ENCODE measurements at places on chromosomes 6 and 20.

GRCh38 chr6:1385129-1386037 is 4.0 kb upstream of the FOXF2 start:
- no peak for DNase-seq

DNA sequence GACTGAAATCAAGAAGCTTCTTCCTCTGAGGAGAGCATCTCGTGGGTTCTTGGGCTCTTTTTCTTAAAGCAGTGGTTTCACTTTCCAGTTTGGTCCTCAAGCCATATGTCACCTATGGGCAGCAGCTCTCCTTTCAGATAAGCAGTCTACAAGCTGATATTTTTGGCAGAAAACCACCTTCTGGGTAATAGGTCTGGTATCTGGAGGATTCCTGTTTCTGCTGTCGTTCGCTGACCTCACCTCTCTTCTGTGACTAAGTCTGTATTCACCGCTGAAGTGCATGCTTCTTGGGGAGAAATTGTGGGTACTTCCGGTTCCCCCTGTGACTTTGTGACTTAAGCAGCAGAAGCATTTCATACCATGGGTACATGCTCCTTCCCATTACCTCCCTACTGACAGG is 193.6 kb downstream of the EDN1 start:
- DNase-seq = peak; percentile 30

- DNase-seq = no peak
Measured at GRCh38 chr6:116099036-116099435, 1.6 kb upstream of the NT5DC1 start.

- no peak for DNase-seq
Measured at GRCh38 chr6:1057490-1058135, 254.3 kb upstream of the FOXQ1 start.

DNA sequence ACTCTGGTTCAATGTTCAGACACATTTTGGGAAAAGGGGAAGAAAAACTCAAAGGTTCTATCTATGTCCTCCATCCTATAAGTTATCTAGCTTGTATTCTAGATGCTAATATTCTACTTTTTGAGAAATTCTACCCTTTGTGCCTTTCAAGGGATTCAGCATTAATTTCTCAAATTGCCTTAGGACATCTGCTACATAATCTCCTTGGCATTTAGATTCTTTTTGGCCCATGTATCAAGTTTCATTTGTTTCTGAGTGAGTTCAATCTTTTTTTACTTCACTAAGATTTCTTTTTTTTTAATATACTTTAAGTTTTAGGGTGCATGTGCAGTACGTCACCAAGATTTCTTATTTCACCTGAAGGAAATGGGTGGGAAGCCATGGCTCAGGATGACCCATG is 232.7 kb upstream of the TENT5A start:
- no peak for DNase-seq

Data from T47D (cell line).